ENCODE measurements at places on chromosomes 11 and 22.
A peak's percentile ranks its signal among the peaks of the same experiment; 100 is the strongest.

- no peak for DNase-seq
Measured at GRCh38 chr11:62269654-62270278, at the start of gene SCGB2A2. TSS of gene SCGB2A2 (plus strand) at chr11:62270158. CDS start at chr11:62270217, 59 bp downstream.

- no peak for DNase-seq
Measured at GRCh38 chr11:86938900-86939880, 16.0 kb downstream of the FZD4 start.

- DNase-seq: no peak
Measured at GRCh38 chr22:44133901-44134571, 46.7 kb upstream of the PARVG start.

- DNase-seq: no peak
Measured at GRCh38 chr11:13966486-13966885, 4.0 kb downstream of the SPON1 start.

GRCh38 chr11:117705866-117706265, 91.2 kb downstream of the DSCAML1 start:
- DNase-seq: no peak

GRCh38 chr22:41534219-41534618, 10.1 kb downstream of the POLR3H start:
- DNase-seq: no peak

GRCh38 chr11:70029115-70029860, 48.8 kb upstream of the ANO1 start:
- DNase-seq: no peak

DNA sequence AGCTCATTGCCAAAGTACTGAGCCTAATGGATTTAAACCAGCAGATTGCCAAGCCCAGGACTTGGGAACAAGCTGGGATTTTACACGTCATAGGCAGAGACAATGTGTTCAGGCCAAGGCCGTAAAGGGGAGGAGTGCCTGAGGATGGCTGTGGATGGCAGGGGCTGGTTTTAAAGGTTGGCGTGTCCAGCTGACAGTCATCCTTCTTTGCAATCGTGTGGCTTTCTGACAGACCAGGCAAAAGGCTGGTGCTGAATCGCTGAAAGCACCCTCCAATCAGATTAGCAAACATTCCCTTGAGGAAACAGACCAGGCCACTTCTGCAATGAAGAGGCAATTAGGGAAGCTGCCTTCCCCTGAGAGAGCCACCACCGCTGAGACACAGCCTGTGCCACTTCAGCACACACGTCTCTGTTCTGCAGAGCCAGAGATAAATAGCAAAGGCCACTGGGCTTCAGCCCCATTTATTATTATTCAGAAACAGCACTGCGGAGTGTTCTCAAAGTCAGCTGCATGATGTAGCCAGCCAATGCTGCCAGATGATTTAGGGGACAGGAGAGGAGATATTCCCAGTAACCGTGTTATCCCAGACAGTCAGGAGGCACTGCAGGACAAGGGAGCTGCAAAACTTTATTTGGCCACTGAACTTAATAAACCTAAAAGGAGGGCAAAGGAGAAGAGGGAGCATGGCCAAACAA, 54.2 kb upstream of the CSNK2A3 start:
- DNase-seq: no peak

GRCh38 chr22:38021206-38021605, 36.0 kb upstream of the PICK1 start:
- no peak for DNase-seq

GRCh38 chr11:47617417-47617809, 23.2 kb upstream of the C1QTNF4 start:
- peak; percentile 11 for DNase-seq
